NAMALWA (cell line): ENCODE measurements at places on chromosomes 6 and 20.
A peak's percentile ranks its signal among the peaks of the same experiment; 100 is the strongest.

DNA sequence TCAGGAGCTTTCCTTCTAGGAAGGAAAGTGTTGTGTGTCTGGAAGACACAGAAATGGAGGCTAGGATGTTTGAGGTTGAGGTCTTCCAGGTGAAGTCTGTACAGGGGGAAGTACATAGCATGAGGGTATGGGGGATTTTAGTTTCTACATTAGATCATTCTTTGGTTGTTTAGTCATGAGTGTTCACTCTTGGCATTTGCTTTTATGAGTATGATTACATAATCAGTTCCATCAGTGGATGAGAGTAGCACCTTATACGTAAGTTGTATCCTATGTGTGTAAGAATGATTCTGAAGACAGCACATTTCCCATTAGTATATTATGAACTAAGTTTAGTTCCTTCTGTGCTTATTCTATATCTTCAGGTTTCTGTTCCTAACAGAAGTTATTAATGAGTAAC lies 1.9 kb downstream of the CDYL start:
- peak; percentile 8 for DNase-seq

GRCh38 chr6:110265273-110265672 lies 85.0 kb downstream of the CDC40 start:
- no peak for DNase-seq

GRCh38 chr6:19759117-19759880 lies 77.9 kb upstream of the ID4 start:
- no peak for DNase-seq

GRCh38 chr6:78578430-78578829 lies 288.9 kb upstream of the IRAK1BP1 start:
- DNase-seq = no peak

DNA sequence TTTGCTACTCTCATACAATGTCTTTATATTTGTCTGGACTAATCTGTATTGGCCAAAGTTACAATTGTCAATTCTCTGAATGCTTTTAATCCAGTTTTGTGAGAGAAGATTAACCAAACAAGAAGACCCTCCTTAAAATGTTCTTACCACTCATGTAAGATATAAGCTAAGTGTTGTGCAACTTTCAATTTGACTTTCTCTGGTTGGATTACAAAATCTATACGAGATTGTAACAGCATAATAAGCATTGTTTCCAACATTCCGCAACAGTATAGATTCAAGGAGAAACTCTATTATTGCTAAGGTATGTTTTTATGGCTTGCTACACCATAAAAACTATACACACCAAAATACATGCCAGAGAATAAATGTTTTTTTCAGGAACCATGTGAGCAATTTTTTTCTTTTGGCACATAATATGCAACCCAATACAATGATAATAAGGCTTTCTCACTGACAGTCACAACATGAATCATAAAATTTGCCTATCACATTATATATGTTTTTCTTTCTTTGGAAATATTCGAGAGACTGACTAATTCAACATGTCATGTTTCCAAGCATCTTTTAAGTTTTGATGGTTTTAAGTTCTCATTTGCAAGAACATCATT lies 12.2 kb upstream of the TRPC4AP start:
- DNase-seq = no peak

- DNase-seq = no peak
Observed at GRCh38 chr20:59993736-59994430, 35.7 kb downstream of the CDH26 start.

DNA sequence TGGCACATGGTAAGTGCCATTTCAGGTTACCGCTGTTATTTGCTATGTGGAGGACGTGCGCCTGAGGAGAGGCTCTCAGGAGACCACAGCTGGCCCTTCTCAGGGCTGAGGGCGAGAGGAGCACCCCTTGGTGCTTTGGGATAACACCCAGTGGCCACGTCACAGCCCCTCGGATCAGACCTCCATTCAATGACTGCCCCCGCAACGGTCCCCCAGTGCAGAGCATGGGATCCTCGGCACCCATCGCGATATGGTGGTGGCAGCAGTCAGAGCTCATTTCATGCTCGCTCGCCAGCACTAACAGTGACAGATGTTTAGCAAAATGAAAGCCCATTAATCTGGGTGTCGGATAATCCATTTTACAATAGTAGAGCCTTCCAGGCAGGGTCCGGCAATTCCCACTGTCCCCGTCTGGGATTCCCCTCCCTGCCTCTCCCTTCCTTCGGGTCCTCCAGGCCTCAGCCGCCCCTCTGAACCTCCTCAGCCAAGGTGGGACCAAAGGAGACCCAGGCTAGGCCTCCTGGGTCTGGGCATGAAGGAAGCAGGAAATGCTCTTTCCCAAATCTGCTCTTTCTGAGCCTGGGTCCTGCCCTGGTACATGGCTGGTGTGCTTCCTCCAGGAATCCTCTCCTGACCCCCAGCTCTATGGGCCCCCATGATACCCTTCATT lies 117.1 kb downstream of the GRM4 start:
- no peak for DNase-seq

DNA sequence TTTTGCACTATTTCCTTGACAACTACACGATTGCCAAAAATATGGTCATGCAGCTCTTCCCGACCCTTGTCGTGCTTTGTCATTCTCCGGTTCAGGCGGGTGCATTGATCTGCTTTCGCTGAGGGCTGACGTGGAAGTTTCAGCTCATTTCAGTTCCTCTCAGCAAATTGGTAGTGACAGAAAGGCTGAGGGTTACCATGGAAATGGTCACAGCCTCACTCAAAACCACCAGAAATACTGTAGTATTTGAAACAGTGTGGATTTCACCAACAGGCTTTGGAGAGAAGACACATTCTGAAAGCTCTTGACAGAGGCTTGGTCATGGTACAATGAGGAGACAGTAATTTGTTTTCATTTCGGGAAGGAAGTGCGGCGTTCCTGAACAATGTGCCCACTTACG lies 99.7 kb upstream of the EXOC2 start:
- DNase-seq = no peak

GRCh38 chr6:148866657-148867268 lies 119.9 kb downstream of the UST start:
- peak; percentile 13 for DNase-seq

DNA sequence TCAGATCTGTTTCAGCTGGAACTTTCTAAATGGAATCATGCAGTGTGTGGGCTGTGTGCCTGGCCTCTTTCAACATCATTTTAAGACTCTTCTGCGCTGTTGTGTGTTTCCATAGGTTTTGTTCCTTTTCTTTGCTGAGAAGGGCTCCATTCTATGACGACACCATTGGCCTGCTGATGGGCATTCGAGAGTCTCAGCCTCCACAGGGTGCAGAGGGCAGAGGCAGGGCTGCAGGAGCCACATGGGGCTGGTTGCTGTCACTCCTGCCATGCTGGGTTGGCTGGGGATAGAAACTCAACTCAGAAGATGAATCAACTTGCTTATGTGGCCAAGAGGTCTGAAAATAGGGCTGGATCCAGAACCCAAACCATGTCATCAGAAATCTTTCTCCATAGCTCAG lies 68.5 kb upstream of the SLCO4A1 start:
- no peak for DNase-seq

DNA sequence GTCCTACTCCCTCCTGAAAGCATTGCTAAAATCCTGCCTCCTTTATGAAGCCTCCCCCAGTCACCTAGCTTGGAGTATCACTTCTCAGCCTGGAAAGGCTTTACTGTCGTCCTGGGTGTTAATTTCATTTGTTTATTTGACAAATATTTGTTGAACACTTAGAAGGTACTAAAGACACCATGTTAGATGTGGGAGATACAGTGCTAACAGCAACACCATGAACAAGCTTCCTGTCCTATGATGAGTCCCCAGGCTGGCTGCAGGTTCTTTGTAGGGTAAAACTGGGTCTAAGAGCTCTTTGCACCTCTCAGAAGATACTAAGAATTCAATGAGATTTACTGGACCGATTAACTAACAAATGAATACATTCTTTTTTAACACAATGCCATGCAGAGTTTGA lies 109.2 kb upstream of the TMEM170B start:
- DNase-seq = peak; percentile 18

GRCh38 chr20:63432577-63433325 lies 39.7 kb downstream of the KCNQ2 start:
- no peak for DNase-seq

DNA sequence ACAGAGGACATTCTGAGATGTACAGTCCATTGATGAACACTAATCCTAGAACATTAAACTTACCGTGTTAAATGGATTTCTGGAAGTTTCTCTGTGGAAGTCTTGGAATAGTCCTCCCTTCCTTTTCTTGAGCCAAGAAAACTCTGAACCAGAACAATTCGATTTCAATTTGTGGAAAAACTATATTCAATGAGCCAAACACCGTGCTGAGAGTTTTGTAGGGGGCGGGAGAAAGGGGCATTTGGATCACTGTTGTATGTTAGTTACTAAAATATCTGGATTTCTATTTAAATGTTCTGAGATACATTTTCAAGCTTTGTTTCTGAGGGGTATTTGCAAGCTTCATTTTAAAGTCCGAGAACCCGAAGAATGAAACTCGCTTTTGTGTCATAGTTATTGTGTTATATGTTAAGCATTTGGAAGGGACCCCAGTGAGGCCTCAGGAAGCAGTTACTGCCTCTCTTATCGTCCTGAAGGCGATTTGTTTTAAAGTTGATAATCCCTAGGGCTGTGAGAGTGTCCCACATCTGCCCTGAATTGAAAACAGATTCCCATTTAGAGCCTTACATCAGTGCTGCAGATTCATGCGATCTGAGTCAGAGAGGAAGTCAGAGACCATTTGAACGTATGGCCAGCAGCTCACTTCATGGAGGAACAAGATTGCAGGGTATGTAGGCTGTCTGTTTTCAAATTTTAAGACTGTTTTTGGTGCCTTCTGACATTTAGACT lies 70.8 kb upstream of the SASH1 start:
- no peak for DNase-seq

GRCh38 chr6:154257067-154257466 lies 99.5 kb downstream of the IPCEF1 start:
- no peak for DNase-seq

- DNase-seq = no peak
Observed at GRCh38 chr6:82917346-82918064, 148.1 kb downstream of the UBE3D start.

- peak; percentile 57 for DNase-seq
Observed at GRCh38 chr6:5950361-5950785, 56.4 kb downstream of the NRN1 start.

DNA sequence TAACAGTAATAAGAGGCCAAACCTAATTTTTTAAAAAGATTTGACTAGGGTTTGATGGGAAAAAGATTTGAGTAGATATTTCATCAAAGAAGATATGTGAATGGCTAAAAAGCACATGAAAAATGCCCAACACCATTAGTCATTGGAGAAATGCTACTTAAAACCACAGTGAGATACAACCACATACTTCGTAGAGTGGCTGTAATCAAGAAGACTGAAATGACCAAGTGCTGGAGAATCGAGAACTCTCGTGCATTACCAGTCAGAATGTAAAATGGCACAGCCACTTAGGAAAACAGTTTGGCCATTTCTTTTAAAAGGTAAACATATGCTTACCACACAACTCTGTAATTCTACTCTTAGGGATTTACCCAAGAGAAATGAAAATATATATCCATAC lies 175.5 kb downstream of the EYA2 start:
- DNase-seq = no peak

GRCh38 chr20:18678549-18679419 lies 90.9 kb downstream of the DTD1 start:
- peak; percentile 11 for DNase-seq

DNA sequence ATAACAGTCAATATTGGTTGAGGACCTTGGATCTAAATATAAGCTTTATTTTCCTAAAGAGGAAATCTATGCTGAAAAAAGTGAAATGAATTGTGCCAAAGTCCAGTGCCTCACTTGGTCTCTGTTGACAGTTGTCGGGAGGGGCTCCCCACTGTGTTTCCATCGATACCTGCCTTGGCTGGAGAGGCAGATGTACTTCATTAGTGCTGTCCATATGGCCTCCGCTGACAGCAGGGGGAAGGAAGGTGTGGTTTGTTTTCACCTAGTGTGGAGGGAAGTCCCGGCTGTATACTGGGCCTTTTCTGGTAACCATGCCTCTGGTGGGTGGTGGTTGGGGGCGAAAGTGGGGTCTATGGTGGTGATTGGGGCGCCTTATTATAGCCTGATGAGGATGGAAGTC lies 42.7 kb downstream of the CD2AP start:
- DNase-seq = no peak

DNA sequence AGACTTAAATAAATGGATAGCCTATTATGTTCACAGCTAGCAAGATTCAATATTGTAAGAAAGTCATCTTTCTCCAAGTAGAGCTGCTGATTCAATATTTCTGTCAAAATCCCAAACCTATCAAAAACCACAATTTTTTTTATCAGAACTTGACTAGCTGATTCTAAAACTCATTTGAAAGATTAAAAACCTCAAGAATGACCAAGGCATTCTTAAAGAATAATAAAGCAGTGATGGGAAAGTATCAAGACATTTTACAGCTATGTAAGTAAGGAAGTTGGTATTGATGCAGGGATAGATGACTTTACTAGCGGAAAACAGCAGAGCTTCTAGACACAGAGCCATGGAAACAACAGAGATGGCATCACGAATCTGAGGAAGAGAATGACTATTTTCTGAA lies 64.7 kb downstream of the SAMD3 start:
- DNase-seq = no peak

GRCh38 chr6:751765-752164 lies 58.8 kb upstream of the EXOC2 start:
- DNase-seq = no peak

DNA sequence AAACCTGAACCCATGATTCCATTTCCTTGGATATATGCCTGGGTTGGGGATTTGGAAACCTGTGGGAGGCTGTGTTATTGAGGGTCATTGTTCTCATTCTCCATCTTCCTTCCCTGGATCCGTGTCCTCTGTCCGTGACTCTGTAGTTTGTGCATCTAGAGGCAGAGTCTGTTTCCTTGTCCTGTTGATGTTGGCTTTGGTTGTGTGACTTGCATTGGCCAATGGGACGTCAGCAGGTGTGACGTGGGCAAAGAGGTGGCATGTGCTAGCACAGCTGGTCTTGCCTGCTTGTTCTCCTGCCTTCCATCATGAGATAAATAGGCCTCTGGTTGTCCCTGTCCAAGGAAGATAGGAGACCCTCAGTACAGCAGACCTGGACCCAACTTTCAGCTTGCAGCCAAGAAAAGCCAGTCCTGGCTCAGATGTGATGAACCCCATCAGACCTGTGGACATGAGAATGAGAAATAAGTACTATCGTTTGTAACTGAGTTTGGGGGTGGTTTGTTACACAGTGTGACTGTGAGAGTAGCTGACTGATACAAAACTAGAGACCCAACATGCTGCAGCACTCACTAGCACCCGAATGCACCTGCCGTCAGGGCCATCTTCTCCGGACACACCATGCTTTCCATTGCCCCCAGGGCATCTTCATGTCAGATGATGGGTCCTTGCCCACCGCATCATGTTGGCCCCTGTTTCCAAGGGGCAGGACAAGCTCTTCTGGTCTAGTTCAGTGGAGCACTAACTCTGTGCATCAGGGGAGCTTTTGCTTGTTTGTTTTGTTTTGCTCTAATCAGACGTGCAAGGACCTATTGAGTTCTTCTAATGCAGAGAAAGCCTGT lies 195.3 kb upstream of the SULF2 start:
- no peak for DNase-seq

DNA sequence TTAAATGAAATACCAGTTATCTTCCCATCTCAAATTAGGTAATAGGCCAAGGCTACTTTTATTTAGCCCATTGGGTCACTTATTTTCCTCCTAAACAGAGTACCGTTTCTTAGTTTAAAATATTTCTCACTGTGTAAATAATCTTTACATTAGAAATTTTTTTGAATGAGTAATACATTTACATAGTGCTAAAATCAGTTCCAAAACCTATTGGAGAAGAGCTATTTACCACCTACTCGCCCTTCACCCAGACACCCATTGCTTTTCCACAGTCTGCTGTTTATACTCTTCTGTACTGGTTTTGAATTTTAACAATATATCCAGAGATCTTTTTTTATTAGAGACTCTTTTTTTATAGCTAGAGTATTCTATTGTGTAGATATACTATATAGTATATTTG lies 36.9 kb downstream of the MCM8 start:
- no peak for DNase-seq
